Activated CD4-positive, alpha-beta T cell treated with anti-CD3 and anti-CD28 coated beads, Interleukin-2, amount 50 U/mL, for 48 hours (primary cell): ENCODE measurements at places on chromosomes 4 and X.

GRCh38 chr4:2634014-2634413 lies 97.6 kb downstream of the FAM193A start:
- DNase-seq = no peak

DNA sequence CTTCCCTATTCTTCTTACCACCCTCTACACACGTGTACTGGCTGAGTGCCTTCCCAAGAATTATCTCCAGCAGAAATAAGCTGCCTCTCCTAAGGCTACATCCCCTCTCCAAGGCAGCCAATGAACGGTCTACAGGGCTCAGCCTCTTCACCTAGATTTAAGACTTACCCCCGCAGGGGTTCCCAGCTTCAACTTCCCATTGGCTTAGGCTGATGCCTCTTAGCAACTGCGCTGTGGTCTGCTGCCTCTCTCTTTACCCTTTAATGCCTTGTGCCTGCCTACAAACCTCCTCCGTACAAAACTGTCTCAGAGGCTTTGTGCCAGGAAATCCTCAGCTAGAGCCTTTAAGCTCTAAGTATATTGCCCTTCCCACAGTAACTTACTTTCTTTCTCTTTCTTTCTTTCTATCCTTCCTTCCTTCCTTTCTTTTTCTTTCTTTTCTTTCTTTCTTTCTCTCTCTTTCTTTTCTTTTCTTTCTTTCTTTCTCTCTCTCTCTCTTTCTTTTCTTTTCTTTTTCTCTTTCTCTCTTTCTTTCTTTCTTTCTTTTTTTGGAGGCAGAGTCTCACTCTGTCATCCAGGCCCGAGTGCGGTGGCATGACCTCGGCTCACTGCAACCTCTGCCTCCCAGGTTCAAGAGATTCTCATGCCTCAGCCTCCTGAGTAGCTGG lies 15.1 kb upstream of the PIGA start:
- DNase-seq = no peak

GRCh38 chr4:42411803-42412202 lies 14.5 kb downstream of the SHISA3 start:
- DNase-seq = no peak

DNA sequence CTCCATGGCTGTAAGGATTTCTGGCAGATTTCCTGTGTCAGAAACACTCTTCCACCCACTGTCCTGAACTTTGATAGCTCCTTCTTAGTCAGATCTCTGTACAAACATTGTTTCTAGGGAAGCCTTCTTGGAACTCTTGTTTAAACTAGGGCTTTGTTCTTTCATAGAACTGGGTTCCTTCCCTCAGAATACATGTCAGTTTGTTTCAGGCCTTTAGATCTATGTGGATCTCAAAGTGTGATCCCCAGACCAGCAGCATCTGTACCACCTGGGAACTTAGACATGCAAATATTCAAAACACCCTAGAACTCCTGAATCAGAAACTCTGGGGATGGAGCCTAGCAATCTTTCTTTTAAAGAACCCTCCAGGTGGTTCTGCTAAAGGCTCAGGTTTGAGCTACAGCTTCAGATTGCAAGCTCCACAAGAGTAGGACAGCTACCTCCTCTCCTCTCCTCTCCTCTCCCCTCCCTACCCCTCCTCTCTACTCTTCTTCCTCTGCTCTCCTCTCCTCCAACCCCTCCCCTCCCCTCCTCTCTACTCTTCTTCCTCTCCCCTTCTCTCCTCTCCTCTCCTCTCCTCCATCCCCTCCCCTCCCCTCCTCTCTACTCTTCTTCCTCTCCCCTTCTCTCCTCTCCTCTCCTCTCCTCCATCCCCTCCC lies 12.7 kb downstream of the RASSF6 start:
- no peak for DNase-seq

DNA sequence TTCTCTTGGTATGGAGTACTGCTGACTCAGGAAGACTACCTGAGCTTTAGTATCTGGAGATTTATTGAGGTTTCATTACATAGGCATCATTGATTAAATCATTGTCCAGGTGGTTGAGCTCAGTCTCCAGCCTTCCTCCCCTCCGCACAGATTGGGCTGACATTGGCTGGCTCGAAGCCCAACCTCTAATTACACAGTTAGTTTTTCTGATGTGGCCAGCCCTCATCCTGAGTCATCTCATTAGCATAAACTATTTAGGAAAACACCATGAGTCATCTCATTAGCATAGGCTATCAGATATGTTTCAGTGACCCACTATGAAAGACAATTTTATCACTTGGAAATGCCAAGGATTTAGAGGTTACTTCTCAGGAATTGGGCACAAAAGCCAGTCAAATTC lies 93.9 kb upstream of the ANKRD50 start:
- DNase-seq = no peak

DNA sequence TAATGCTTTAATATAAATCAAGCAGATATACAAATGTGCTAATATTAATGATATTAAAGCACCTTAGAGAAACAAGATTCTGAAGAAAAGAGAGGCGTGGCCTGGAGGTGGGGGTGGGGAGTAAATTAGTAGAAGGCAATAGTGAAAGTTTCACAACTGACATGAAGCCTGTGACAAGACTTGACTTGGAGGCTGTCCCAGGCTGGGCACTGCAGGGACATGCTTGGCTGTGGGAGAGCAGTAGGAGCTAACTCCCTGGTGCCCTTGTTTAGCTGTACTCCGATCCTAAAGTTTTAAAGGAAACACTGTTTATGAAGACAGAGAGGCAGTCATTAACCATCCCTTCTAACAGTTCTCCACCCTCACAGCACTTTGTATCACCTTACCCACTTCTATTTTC lies 239.0 kb upstream of the MAB21L2 start:
- DNase-seq = no peak

DNA sequence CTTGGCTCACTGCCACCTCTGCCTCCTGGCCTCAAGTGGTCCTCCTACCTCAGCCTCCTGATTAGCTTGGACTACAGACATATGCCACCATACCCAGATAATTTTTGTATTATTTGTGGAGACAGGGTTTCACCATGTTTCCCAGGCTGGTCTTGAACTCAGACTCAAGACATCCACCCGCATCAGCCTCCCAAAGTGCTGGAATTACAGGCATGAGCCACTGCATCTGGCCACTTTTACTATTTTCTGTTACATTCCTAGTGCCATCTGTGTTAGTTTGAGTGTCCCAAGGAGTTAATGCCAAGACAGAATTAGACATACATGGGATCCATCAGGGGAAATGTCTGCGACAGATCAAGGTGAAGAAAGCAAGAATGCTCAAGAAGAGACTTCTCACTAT lies 288.2 kb upstream of the CTSO start:
- no peak for DNase-seq

DNA sequence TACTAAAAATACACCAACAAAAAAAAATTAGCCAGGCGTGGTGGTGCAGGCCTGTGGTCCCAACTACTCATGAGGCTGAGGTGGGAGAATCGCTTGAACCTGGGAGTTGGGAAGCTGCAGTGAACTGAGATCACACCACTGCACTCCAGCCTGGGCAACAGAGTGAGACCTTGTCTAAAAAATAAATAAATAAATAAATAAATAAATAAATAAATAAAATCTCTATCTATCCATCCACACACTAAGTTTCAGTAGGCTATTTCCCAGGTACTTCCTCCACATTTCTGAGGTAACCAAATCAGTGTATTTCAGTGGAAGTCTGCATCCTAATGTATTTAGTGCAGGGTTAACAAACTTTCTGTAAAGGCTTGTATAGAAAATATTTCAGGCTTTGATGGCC lies 10.9 kb downstream of the ABRAXAS1 start:
- no peak for DNase-seq

DNA sequence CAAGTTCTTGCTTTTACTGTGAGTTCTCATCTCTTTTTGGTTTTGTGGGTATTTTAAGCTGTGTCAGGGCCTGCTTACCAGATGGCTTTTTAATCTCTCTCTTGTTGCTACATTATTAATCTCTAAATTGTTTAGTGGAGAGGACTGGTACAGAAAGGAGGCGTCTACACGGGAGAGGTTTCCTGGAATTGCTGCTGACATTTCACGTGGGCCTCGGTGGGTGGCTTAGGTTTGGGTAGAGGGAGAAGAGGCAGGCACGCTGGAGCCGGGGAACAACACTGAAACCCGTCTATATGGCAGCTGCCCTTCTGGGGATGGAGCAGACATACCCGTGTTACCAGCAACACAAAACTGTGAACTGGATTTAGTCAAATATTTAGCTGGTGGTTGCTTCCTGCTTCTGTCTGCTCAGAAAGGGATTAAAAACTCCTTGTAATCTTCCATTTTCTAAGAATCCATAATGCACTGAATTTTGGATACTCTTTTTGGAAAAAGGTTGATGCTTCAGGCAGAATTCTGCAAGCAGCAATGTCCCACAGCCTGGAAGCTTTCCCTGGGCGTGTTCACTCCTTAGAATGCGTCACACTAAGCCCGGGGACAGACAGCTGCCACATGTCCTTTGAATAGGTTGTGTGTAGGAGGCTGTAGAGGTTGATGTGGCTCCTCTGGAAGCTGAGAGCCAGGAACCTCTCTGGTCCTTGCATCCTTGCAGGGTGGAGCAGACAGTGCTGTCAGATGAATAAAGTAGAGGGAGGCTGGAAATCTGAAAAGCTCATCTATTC lies 199.8 kb upstream of the GATB start:
- no peak for DNase-seq

GRCh38 chr4:3071811-3072210 lies 2.5 kb downstream of the HTT-AS start:
- no peak for DNase-seq

GRCh38 chr4:74692972-74693371 lies 101.4 kb downstream of the BTC start:
- DNase-seq = no peak
